ENCODE measurements at places on chromosomes 16 and 17.
A peak's percentile ranks its signal among the peaks of the same experiment; 100 is the strongest.

DNA sequence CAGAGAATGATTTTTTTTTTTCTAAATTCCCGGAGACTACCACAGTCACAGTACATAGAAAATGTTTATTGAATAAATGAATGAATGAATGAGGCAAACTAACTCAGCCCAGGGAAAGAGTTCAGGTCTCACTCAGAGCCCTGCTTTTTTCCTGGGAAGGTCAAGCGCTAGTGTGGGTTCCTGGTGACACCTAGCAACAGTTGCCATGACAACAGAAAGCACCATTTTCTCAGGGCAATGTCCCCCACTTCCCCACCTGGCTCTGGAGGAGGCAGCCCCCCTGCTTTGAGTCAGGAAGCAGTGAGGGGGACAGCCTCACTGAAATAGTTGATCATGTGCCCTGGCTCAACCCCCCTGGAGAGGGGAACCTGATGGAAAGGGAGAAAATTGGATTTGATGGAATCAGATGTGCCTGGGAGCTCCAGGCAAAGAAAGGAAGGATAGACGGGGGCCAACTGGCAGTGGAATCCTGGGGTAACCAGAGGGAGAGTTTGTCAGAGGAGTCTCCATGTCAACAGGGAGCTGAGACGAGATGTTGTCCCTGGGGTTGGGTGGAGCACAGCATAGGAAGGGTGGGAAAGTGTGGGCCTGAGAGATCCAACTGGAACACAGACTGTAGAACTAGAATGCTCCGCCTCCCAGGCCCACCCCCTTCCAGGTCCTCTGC is 242.2 kb upstream of the CCL2 start:
- DNase-seq: no peak

DNA sequence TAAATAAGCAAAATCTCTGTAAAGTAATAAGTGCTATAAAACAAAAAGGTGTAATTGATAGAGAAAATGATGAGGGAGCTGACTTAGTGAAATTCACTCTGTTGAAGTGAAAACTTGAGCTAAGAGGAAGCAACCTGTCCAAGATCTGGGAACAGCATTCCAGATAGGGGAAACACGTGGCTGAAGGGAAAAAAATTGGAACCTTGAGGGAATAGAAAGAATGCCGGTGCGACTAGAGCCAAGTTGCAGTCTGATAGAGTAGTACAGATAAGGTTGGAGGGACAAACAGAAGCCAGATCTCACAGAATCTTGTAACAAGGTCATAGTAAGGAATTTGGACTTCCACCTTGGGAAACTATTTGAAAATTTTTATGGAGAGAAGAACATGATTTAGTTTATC is 623 bp upstream of the DDX52 start:
- DNase-seq: peak; percentile 5

GRCh38 chr17:43469145-43469544 is 14.6 kb upstream of the DHX8 start:
- DNase-seq: peak; percentile 95

DNA sequence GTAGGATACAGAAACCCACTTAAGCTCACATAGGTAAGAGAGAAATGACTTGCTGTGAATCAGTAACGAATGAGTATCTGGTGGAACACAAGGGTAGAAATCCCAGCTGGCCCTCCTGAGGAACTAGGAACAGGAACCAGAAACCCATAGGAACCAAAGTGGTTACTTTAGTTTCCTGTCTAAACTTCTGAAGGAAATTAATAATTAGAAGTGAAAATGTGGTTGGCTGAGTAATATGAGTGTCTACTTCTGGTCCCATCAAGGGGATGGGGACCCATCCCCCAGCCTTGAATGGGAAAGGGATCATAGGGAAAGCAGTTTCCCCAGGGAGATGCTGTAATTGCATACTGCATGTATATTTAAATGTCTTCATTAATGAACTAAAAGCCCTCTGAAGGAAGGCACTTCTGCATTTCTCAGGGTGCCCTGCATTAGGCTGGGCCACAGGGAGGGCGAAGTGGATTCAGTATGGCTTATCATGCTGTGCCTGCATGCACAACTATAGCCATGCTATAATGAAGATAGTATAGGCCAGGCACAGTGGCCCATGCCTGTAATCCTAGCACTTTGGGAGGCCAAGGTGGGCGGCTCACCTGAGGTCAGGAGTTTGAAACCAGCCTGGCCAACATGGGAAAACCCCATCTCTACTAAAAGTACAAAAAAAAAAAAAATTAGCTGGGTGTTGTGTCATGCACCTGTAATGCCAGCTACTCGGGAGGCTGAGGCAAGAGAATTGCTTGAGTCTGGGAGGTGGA is 45.6 kb downstream of the CYB5B start:
- no peak for DNase-seq

- no peak for DNase-seq
These were observed 25.6 kb downstream of the LRRC75A start for GRCh38 chr17:16466407-16466806.

DNA sequence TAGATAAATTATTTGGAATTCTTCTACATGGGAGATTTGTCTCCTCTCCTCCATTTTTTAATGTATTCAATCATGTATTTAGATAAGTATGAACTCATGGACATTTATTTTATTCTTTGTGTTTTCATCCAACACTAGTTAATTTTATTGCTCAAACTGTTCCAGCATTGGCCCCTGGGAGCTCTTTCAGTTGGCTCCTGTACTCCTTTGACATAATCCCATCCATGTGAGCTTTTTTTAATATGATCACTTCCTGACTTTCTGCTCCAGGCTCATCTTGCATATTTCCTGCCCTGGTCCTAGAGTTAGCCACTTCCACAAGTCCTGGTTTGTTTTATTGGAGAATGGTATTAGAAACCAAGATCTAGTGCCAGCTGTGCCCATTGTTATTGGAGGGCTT is 419.0 kb upstream of the CDH11 start:
- DNase-seq: no peak

DNA sequence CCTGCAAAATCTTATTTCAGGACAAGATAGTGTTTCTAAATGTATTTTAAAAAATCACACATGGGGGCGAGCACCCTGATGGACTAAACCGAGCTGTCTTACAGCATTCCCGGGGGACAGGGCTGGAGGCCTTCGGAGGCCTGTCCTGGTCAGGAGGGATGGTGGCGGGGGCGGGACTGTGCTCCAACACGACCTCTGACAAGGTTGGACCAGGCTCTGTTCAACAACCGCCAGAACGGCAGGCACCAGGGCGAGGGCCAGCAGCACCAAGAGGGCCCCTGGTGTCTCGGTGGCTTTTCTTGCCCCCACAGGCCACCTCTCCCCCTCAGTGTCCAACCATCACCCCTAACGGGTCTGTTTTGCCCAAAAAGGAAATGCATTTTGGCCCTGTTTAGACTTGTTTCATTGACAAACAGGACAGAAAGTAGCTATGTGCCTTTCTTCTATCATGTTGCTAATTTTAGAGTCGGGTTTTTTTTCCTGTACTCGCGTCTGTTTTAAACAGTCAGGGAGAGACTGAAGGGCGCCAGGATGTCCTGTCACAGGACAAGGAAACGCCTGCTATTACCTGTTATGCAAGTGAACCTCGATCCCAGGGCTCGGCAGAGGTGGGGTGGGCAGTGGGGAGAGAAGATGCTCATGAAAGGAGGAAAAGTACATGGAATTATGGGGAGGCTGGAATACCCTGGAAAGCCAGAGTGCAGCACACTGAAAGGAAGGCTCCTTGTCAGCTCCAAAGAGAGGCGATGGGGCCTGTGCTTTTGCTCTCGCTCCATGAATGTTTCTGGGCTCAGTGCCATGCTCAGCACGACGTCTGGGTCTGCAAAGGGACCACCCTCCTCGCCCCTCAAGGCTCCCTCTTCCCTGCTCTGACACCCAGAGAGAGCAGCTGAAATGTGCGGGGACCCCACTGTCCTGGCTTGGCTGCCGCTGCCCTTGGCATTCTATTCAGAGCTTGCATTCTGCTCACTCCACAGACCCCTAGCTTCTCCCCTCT is 11.9 kb downstream of the TMEM204 start:
- no peak for DNase-seq

DNA sequence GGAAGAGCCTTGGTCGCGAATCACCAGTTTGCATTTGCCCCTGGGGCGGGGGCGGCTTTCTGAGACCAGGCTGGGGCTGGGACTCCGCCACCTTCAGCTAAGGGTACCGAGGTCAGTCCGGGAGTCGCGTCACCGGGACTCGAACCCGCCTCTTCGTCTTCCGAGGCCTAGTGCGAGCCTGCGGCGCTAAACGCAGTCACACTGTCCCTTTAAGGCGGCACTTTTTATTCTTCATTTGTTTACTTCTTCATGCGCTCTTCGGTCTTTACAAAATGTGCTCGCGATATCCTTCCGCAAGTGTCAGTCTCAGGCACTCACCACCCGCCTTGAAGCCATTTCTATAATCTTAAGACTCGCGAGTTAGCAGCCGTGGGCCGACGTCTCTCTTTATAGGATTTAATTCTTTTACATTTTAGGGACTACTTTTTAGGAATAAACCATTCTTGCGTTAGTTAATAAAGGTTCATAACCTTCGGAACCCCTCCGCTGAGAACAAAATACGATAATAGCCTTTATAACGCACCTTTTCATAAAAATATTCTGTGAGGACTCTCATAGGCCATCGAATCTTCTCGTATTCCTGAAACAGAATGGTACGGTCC is 593 bp upstream of the HEXIM1 start:
- DNase-seq: peak; percentile 90

- no peak for DNase-seq
These were observed 28.8 kb upstream of the KLHDC4 start for GRCh38 chr16:87794485-87795078.

- no peak for DNase-seq
These were observed 346.3 kb upstream of the CDH11 start for GRCh38 chr16:65468133-65468532.

GRCh38 chr17:65457635-65458257 is 103.7 kb downstream of the AXIN2 start:
- no peak for DNase-seq

DNA sequence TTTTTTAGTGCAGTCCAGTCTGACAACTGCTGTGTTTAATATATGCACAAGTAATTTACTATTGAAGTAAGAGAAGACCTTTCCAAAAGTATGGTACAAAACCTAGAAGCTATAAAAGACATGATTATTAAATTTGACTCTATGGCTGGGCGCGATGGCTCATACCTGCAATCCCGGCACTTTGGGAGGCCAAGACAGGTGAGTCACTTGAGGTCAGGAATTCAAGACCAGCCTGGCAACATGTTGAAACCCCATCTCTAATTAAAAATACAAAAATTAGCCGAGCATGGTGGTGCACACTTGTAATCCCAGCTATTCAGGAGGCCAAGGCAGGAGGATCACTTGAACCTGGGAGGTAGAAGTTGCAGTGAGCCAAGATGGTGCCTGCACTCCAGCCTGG is 41.4 kb upstream of the VWA3A start:
- peak; percentile 51 for DNase-seq

DNA sequence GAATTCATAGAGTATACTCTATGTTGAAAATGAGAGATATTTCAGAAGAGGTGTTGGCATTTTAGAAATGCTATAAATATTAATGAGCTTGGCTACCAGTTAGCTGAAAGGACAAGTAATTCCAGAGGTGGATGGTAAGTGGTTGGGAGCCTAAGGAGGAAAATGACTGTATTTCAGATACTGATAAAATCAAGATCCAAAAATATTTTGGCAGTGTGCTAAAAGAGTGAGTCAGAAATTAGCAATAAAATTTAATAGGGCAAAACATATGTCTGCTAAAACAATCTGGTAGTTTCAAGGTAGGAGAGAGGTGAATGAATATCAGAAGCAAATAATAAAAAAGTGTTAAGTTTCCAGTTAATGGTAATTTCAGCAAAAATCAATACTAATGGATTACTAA is 1287.9 kb downstream of the CDH8 start:
- no peak for DNase-seq

GRCh38 chr17:8921147-8921546 is 44.4 kb downstream of the PIK3R5 start:
- no peak for DNase-seq

- peak; percentile 35 for DNase-seq
These were observed 306.1 kb upstream of the KIF2B start for GRCh38 chr17:53516636-53517035.

GRCh38 chr17:66675273-66675990 is 159.5 kb upstream of the CACNG5 start:
- DNase-seq: no peak

GRCh38 chr16:81671738-81672597 is 107.1 kb upstream of the PLCG2 start:
- DNase-seq: no peak

- no peak for DNase-seq
These were observed 101.8 kb upstream of the TNRC6C start for GRCh38 chr17:77856551-77857305.

DNA sequence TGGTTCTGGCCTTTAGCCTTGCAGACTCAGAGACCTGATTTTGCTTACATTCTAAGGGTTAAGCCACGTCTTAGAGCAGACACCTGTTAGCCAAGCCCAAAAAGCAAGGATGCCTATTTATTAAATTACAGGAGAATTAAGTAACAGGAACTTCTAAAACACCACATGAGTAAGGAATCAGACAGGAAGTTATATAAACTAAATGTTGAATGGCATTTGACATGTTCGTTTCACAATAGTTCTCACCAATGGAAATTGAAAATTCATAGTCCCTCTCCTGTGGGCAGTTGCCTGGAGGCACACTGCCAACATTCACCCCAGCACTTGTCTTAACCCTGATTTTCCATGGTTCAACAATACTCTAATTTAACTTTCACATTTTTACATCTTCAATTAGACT is 9.0 kb downstream of the KRTAP9-7 start:
- DNase-seq: no peak

DNA sequence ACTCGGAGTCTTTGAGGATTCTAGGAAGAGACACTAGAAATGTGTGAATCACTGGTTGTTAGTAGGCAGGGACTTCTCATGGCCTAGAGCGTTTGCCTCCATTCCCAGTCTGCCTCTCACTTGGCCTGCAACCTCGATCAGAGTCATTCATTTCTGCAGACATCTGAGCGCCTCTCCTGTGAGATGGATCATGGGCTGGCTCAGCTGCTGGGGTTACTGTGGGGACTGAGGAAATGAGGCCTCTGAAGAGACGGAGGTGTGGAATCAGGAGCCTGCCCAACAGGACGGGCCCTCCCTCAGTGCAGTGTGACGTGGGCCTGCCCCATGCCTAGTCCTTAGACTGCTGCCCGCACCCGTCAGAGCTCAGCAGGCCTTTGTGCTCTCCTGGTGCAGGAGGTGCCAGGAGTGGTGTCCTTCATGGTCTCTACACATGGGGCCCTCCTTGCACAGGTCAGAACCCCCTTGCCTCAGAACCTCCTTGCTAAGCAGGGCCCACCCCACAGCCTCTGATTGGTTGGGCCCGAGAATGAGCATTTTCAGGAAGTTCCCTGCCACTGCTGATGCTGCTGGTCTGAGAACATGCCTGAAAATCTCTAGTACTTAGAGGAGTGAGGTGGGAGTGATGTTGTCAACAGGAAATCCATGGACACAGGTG is 99.4 kb downstream of the NPIPB11 start:
- DNase-seq: no peak

DNA sequence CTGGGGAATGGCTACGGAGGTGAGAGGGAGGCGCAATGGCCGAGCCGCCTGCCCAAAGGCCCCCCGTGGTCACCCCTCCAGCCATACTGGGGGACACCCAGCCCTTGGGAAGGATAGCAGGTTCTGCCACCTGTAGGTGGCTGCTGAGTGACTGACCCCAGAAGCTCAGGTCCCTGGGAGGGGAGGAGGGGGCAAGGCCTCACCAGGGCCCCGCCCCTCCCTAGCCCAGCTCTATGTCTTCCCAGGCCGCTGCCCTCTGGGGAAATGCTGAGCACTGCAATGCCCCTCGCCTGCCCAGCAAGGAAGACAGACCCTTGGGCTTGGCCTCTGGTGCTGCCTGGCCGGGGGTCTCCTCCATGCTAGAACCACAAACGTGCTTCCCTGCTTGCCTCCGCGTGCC is 11.4 kb upstream of the CLDN9 start:
- DNase-seq: no peak
